MCF 10A (cell line): ENCODE measurements at places on chromosomes 12 and 14.

DNA sequence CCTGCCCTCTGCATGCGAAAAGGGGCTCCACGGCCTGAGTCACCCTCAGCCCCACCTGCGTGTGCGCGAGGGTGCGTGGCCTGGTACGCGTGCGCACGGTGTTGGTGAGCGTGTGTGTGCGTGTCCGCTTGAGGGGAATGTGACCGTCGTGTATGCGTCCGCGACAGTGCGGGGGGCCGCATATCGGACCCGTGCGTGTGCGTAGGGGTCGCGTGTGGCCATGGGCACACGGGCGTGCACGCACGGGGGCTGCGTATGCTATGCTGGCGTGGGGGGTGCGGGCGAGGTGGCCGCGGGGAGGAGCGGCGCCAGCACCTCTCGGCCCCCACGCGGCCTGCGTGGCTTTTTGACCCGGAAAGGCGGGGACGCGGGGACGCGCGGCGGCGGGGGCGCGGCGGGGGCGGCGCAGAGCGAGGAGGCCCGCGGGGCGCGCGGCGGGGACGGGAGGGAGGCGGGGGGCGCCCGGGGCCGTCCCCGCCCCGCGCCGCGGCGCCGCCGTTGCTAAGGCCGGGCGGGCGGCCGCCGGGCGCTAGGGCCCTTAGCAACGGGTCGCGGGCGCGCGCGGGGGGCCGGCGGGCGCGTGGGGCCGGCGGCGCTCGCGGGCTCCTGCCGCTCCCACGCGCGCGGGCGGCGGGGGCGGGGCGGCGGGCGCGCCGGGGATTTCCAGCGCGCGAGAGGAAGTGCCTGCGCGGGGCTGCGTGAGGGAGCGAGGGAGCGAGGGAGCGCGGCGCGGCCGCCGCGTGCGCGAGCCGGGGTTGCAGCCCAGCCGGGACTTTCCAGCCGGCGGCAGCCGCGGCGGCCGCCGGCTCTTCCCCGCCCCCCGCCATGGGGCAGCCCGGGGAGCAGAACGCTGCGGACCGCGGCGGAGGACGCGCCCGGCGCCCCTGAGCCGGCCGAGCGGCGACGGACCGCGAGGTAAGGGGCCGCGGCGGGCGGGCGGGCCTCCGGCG is at the start of gene TRAF3:
Gene TRAF3, plus strand, starts transcription at position 689 of the 950 bp plus-strand sequence. CDS start 92,753 bp downstream, outside the sequence.
- peak; percentile 48 for DNase-seq

GRCh38 chr14:71086567-71086966 is 179.3 kb downstream of the PCNX1 start:
- no peak for DNase-seq

- no peak for DNase-seq
These were observed 235.0 kb downstream of the EFCAB11 start for GRCh38 chr14:89719366-89720075.

- no peak for DNase-seq
These were observed 219.9 kb downstream of the SEC23A start for GRCh38 chr14:38883127-38883526.

DNA sequence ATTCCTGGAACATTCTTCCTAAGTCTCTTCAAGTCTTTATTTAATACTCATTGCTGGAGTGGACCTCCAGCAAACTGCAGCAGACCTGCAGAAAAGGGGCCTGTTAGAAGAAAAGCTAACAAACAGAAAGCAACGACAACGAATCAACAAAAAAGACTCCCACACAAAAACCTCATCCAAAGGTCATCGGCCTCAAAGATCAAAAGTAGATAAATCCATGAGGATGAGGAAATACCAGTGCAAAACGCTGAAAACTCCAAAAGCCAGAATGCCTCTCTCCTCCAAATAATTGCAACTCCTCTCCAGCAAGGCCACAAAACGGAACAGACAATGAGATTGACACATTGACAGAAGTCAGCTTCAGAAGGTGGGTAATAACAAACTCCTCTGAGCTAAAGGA is 472.2 kb downstream of the C12orf50 start:
- DNase-seq: no peak

DNA sequence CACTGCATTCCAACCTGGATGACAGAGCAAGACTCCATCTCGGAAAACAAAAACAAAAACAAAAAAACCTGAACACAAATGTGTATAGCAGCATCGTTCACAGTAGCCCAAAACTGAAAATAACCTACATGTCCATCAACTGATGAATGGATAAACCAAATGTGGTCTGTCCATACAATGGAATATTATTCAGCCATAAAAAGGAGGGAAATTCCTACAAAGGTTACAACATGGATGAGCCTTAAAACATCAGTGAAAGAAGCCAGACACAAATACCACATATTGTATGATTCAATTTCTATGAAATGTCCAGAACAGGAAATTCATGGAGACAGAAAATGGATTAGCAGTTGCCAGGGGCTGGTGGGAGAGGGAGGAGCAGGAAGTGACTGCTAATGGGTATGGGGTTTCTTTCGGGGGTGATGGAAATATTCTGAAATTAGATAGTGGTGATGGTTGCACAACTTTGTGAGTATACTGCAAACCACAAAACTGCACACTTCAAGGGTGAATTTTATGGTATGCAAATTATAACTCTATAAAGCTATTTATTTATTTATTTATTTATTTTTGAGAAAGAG is 4.0 kb downstream of the MYL2 start:
- no peak for DNase-seq

GRCh38 chr14:71931492-71932228 is 569 bp upstream of the RGS6 start:
- peak; percentile 3 for DNase-seq

- no peak for DNase-seq
These were observed 4.7 kb downstream of the MAP3K9 start for GRCh38 chr14:70804556-70805162.

DNA sequence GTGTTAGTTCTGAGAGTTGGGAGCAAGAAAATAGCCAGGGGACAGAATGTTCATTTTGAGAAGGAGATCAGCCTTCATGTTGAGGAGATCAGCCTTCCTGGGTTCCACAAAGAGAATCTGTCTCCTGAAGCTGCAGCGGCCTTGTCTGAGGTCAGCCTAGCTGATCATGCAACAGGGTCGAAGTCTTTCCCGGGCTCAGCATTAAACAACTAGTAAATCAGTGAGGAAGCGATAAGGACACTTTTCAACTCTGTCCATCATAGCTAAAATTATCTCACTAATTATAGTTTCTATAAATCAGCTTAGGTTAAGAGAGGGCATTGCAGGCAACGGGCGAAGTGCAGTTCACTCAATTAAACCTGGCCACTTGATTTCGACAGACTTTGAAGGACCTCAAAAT is 7.5 kb downstream of the GSC start:
- DNase-seq: no peak

DNA sequence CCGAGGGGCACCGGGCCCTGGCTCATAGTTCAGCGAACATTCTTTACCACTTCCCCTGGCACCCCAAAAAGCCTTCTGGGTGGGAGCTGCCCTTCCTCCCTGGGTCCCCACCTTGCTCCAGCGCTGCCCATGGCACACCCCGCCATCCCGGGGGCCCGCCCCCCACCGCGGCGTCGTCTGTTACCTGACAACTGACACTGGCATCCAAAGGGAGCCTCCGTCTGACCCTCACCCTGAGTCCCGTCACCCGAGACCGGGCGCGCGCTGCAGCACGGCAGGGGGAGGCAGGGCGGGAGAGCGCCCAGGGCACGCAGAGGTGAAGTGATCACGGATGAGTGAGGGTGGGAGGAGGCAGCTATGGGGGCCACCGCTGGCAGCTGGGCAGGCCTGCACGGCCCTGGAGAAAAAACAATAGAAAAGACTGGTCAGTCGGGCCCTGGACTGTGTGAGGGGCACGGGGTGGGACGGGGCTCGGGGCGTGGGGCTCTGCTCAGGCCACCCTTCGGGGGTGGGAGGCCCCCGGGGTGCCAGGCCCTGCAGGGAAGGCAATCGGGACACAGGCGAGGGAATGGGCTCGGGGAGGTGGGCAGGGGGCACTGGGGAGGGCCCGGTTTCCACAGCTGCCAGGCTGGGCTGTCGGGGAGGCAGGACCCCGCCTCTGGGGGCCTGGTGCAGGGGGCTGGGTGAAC is 40.7 kb downstream of the BCL11B start:
- DNase-seq: no peak

DNA sequence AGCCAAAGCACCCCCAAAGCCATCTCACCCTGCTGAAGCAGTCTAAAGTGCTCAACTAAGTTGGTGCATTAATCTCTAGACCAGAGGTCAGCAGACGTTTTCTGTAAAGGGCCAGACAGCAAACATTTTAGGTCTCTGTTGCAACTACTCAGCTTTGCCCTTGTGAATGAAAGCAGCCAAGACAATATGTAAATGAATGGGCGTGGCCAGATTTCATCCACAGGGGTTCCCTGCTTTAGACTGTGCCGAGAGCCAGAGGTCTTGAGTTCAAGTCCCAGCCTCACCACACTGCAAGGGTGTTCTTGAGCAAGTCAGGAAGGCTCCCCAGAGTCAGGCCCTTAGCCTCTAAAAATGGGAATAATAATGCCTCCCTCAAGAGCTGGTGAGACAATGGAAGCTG is 166.2 kb downstream of the CHST11 start:
- DNase-seq: no peak

DNA sequence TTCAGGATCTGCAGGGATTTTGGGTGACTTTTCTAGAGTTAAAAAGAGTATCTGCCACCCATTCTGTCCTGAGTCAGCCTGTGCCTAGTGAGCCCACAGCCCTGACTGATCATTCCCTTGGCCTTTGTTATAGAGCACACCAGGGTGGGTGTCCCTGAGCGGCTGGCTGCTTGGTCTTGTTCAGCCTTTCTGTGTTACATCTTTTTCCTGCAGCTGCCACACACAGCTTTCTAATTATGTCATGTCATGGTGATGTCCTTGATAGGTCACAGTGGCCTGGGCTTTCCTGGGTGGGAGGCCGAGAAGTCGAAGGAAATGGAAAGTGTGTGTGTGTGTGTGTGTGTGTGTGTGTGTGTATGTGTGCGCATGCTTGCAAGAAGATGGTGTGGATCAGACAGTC is 293.2 kb upstream of the CRY1 start:
- no peak for DNase-seq

GRCh38 chr12:88895634-88896033 is 315.4 kb upstream of the KITLG start:
- no peak for DNase-seq

- DNase-seq: no peak
These were observed 61.9 kb upstream of the PARP11 start for GRCh38 chr12:3935078-3935477.

GRCh38 chr12:119475650-119476049 is 117.9 kb upstream of the TMEM233 start:
- DNase-seq: no peak

- no peak for DNase-seq
These were observed 21.8 kb upstream of the HDAC7 start for GRCh38 chr12:47841501-47841900.

DNA sequence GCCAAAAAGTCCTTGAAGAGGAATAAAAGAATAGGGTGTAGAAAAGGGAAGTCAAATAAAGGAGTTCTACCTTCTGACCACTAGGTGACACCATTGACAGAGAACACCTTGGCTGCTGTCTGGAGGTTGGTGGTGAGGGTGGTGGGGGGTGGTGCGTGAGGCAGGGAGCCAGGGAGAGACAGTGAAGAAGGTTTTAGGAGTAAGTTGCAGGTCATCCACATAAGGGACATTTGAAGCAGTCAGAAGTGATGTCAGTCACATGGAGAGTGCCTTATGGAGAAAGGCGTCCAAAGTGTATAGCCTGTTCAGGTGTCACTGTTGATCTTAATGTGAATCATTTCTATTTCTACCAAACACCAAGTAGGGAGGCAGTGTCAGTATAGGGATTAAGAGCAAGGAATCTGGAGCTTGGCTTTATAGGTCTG is 279.3 kb upstream of the DDHD1 start:
- peak; percentile 56 for DNase-seq

DNA sequence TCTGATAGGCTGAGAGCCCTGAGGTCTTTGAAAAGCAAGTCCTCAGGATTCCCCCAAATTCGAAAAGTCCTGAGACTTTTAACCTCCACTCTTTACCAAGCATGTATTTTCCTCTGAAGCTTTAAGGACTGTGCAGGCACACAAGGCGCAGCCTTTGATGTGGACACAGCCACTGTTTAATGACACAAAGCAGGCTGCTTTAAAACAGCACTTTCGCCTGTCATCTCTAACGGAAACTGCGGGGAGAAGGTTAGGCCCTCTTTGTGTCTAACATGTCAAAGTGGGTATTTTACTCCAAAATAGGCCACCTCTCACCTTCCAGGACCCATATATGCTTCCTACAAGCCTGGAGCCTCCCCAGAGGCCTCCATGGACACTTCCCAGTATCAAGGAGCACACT is 159.2 kb downstream of the GCH1 start:
- no peak for DNase-seq

GRCh38 chr14:98950353-98950895 is 321.6 kb downstream of the BCL11B start:
- DNase-seq: no peak

GRCh38 chr14:101481557-101481956 is 79.7 kb upstream of the DIO3 start:
- DNase-seq: no peak

DNA sequence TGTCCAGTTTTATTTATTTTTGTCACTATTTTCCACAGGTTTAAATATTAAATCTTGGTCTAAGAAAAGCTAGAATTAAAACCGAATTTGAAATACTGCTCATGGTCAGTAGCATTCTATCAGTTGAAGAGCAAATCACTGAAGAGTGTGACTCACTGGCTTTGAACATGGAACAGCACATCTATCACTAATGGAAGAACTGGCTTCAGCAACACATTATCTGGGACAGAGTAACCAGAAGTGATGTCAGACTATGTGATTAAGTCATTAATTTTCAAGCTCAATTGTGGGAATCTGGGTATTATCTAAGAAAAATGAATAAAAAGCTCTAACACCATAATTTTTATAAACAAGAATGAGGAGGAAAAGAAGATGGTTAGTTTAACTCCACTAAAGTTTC is 527.5 kb downstream of the TMTC2 start:
- DNase-seq: no peak

- peak; percentile 56 for DNase-seq
These were observed 152.3 kb downstream of the ZNF664 start for GRCh38 chr12:124125203-124125871.

GRCh38 chr12:101957252-101957959 is 80.0 kb downstream of the DRAM1 start:
- no peak for DNase-seq

- peak; percentile 77 for DNase-seq
These were observed 4.7 kb upstream of the RHOF start for GRCh38 chr12:121797937-121798786.
